Pons (tissue), 1 donor: ENCODE measurements at places on chromosomes 2 and 18.

GRCh38 chr2:146874260-146874658, 970.6 kb upstream of the ACVR2A start:
- DNase-seq = no peak

DNA sequence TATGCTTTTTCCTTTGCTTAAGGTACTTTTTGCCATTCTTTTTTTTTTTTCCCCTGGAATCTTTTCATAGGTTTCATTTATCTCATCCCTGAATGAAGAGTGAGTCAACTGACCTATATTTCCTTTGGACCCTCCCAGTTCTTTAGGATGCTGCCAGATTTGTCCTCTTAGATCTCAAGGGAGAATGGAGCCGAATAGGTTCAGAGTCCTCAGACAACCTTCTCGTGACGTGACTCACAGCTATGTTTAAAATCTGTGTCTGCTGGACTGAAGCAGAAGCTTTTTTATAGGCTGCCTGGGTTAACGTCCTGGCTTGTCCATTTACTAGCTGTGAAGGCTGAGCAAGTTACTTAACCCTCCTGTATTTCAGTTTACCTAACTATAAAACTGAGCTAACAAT, 358.6 kb downstream of the DLGAP1 start:
- DNase-seq = no peak

DNA sequence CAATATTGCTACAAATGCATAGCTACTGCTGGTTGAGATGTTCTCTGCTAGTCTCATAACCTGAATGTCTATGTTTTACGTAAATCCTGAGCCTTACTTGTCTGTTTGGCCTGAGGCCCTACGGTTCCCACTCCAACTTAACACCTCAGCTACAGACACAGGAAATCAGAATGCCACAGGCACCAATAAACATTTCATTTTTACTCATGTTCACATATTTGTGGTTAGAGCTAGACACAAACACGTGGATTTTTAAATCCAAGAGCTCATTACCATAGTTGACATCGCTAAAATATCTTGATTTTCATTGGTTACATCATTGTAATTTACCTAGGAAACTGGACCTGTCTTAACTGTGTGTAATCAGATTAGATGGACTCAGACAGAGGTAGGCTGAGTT, 263.8 kb upstream of the CDH19 start:
- DNase-seq = no peak

DNA sequence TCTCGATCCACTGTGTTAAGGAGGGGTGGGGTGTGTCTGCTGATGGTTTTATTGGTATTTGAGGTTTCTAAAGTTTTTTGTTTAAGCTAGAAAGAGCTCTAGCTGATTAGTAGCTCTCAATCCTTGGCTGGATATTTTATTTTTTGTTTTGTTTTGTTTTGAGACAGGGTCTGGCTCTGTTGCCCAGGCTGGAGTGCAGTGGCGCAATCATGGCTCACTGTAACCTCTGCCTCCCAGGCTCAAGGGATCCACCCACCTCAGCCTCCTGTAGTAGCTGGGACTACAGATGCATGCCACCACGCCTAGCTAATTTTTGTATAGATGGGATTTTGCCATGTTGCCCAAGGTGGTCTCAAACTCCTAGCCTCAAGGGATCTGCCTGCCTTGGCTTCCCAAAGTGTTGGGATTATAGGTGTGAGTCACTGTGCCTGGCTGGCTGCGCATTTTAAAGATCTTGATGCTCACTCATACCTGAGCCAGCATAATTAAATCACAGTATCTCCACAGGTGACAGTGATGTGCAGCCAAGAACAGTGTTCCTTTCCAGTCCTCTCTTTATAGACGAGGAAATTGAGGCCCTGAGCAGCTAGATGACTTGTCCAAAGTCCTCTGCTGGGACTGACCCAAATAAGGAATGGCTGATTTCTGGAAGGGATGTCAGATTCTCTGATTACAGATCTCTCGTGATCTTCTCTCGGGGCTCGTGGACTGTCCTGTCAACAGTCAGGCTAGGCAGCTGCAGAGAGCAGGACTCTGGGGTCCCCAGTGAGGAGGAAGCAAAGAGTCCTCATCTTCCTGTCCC, 44.5 kb downstream of the SPTBN1 start:
- DNase-seq = no peak

DNA sequence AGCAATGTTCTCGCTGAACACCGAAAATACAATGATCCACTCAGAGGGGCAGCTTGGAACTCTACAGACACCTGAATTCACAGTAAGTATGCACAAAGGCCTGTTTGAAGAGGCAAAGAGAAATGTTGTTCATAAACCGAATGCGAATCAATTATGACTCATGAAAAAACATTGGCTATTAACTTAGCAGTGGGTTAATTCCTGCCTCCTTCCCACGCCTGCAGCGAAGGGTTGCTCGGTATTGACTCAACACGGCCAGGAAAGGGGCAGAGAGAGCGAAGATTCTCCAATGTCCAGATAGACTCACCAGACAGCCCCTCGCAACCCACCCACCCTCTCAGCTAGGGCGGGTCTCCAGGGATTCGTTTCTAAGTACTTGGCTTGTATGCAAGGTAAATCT, 9.4 kb downstream of the CRACDL start:
- DNase-seq = no peak

DNA sequence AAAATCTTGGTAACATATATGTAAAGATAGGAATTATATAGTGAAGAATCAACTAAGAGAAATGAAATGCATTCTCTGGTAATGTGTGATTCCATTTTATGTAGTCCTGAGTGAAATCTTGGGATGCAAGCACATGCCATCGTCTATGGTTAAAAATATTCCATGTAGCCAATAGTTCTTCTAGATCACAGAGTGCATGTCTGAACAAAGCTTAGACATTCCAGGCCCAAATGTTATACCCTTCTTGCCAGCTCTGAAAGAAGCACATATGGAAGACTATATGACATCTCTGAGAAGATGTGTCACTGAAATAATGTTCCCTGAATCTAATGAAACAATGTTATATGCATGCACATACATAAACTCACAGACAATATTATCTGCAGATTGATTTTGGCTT, 92.3 kb upstream of the TFPI start:
- no peak for DNase-seq

- no peak for DNase-seq
Observed at GRCh38 chr2:186822323-186822722, 26.6 kb downstream of the ZSWIM2 start.
